ENCODE measurements at places on chromosomes 5 and 9.

DNA sequence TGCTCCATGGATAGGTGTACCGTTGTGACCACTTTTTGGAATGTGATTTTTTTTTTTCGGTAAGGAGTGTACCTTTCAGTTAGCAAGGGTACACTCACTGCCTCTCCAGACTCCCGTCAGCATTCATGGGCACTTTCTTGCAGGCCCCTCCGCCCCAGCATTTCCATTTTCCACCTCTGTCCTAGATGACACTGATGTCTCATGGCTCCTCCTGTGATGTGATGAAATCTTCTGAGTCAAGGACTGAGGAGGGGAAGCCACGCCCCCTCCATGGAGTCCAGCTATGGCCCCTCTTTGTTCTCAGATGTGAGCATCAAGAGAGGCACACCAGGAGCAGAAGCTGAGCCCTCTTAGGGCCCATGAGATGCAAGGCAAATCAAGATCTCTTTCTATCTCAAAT lies 61.8 kb downstream of the CTSL start:
- DNase-seq = no peak

GRCh38 chr5:112919972-112920371 lies 2.1 kb downstream of the REEP5 start:
- no peak for DNase-seq

- DNase-seq = no peak
Measured at GRCh38 chr5:27191786-27192510, 153.6 kb upstream of the CDH9 start.

- no peak for DNase-seq
Measured at GRCh38 chr5:157026789-157027424, 32.0 kb downstream of the HAVCR1 start.

GRCh38 chr5:25033658-25034057 lies 388.9 kb upstream of the CDH10 start:
- no peak for DNase-seq
